Posterior cingulate gyrus (tissue), 11 donors: ENCODE measurements at places on chromosomes 3 and 15.

- DNase-seq, result no peak
Measured at GRCh38 chr3:195268576-195269309, 2.2 kb downstream of the XXYLT1 start.

DNA sequence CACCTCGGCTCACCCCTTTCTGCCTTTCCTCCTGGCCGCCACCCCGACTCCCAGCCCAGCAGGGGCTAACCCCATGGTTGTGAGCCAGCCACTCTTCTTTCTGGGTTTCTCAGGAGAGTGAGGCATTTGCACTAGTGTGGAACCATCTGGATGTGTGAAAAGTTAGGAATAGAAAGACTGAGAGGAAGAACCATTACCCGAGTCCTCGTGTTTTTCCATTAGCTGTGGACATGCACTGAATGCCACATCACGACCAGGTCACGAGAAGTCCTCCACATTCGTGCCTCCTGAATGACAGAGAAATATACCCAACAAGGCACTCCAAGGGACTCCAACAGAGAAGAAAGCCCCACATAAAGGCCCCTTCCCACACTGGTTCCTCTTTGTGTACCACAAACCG, 18.0 kb upstream of the RAD18 start:
- no peak for DNase-seq

DNA sequence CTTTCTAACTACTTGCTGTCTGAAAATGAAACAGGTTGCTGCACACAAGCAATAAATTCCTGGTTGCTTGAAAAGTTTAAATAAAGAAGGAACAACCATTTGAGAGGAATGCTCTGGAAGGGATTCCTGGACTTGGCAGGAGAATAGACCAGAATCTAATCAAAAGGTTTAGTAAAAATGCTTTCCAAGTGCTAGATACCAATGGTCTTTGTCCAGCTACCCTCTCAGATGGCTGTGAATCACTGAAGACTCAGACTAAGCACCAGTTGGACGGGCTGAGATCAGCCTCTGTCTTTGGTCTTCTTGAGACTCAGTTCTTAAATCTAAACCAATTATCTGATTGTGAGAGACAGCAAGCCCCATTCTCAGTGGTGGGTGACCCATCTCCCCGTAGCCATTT, 27.7 kb upstream of the LPP start:
- no peak for DNase-seq

GRCh38 chr15:36761132-36761847, 181.9 kb downstream of the CDIN1 start:
- DNase-seq, result no peak

DNA sequence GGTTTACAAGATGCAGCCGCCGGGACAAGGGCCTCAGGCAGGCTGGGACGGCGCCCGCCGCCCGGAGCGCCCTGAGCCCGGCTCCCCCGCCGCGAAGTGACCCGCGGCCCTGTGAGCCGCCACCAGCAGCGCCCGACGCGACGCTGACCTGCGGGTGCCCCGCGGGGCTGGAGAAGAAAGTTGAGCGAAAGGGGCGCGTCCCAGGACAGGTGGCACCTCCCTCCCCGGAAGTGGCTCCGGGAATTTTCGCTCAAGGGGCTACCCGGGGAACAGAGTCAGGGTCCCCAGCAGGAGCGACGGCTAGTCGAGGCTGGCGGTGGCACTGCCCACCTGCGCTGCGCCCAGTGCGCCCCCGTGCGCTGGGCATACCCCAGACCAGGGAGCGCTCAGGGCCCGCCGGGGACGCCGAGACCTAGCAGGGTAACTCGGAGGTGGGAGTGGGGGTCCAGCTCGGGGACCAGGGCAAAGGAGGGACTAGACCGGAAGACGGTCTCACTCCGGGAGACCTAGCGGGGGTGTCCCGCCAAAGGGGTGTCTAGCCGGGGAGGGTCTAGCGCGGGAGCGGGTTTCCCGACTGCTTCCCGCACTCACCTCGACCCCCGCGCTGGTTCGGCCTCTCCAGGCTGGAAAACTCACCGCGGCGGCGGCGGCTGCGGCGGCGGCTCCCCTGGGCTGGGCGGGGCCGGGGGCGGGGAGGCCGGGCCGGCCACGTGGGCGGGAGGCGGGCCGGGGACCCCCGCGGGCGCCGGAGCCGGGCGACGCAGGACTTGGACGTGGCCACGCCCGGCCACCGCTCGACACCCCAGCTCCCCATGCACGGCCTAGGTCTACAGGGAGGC, 18.4 kb downstream of the SPATA12 start:
- DNase-seq, result no peak

GRCh38 chr15:32956711-32957110, 237.8 kb downstream of the FMN1 start:
- no peak for DNase-seq

DNA sequence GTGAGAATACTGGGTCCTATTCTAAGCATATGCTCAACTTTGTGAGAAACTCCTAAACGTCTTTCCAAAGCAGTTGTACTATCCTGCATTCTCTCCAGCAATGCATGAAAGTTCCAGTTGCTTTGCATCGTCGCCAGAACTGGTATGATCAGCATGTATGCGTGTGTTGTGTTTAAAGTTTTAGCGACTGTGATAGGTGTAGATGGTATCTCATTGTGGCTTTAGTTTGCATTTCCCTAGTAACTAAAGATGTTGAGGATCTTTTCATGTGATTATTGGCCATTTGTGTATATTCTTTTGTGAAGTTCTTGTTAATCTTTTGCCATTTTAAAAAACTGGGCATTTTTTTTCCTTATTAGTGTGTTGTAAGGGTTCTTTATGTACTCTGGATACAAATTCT, 115.1 kb downstream of the SPATA16 start:
- DNase-seq, result no peak

DNA sequence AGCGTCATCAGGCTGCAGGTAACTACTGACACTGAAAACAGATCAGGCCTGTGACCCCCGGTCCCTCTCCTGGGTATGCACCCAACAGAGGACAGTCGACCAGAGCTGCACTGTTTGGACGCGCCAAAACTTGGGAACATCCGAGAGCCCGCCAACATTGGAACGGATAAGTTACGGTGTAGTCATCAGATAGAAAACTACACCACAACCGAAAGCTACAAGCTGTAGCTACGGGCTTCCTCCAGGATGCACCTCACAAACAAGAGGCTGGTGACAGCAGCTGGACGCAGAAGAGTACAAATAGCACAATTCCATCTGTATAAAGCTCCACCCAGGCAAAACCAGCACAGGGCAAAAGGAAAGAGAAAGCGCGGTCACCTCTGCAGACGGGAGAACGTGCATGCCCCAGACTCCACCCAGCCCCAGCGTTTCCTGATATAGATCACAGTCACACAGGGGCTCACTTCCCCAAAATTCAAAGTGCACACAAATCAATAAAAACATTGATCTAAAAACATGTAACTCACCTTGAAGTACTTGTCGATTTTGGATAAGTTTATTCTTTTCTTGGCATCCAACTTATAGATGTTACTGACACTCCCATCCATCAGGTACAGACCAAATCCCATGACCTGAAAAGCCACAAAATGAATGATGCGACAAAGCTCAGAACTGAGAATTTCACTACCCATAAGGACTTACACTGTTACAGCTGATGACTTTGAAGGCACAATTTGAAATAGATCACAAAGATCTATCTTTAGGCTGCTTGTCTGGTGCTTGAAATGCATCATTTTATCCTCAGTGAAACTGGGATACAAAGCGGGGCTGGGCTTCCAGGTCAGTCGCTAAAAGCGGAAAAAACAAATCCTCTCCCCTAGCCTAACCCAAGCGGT, 43.3 kb downstream of the CYFIP1 start:
- no peak for DNase-seq
